ENCODE measurements at places on chromosomes 2 and 18. TPM values are rescaled to one million over a fixed set of nuclear protein-coding genes. Genes with fewer than 3 reads are reported as not detected.

DNA sequence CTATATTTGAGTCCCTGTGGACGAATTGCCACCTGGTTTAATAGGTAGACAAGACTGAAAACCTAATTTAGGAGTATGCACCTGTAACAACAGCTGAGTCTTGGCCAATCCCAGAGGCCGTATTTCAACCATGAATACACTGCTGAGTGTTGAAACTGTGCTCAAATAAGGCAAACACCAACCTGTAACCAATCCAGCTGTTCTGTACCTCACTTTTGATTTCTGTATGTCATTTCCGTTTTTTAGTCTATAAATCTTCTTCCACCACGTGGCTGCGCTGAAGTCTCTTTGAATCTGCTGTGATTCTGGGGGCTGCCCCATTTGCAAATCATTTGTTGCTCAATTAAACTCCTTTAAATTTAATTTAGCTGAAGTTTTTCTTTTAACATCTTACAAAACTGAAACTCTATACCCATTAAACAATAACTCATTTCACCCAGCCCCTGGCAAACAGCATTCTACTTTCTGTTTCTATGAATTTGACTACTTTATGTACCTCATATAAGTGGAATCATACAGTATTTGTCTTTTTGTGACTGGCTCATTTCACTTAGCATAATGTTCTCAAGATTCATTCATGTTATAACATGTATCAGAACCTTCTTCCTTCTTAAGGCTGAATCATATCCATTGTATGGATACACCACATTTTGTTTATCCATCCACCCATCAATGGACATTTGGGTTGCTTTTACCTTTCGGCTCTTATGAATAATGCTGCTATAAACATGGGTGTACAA lies 7.5 kb upstream of the YPEL5 start:
- DNase-seq = no peak

Gene KIAA2012
- total RNA-seq = not detected

GRCh38 chr18:60861575-60861974 lies 471.7 kb upstream of the CDH20 start:
- no peak for DNase-seq

Gene CAPN14
- total RNA-seq = 0.16 TPM

DNA sequence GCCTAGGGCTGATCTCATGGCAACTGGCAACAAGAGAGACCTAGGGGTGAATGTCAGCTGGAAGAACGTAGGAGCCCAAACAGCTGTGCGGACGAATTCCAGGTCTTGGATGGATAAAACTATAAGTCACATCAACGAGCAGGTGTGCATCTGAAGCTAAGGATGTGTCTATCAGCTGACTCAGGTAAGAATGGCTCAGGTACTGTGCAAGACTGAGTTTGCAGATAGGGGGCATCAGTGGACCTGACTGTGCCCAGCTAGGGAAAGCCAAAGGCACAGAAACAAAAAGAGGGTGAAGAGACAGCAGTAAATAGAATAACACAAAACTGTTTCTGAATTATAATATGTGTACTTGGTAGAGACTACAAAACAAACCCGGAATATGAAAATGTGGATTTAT lies 357.3 kb downstream of the ZEB2 start:
- DNase-seq = no peak

Gene DDX1
- 114 TPM for total RNA-seq

GRCh38 chr2:38375696-38376345 lies 1.3 kb downstream of the ATL2 start:
- peak; percentile 58 for DNase-seq

Gene EMILIN1
- 81.3 TPM for total RNA-seq

- no peak for DNase-seq
Observed at GRCh38 chr2:9762164-9762563, 81.1 kb upstream of the TAF1B start.

DNA sequence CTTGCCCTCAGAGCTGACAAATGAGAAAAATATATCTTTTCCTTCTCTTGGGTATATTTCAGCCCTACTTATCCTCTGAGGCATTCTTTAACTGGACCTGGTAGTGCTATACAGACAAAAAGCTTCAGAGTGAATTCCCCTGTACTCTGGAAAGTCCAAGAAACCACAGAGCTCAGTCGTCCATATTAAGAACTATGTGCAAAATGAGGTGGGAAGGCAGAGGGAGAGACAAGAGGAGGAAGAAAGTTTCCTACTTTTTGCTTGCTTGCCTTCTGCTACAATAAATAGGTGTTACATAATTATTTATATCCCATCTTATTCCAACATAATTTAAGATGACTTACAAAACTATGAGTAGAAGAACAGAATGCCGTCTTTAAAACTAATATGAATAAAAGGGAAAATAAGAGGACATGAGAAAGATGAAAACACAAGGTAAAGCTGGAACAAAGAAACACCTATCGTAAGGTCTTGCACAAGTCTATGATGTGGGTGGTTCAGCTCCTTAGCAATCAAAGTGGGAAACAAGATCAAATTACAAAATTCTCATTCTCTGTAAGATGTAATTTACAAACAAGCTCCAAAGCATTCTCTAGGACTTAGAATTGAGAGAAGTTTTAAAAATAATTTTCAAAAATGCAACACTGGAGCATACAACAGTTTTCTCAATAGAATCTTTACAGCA lies 97.9 kb downstream of the BAZ2B start:
- DNase-seq = peak; percentile 4

GRCh38 chr2:137865954-137866540 lies 98.2 kb upstream of the HNMT start:
- peak; percentile 57 for DNase-seq

DNA sequence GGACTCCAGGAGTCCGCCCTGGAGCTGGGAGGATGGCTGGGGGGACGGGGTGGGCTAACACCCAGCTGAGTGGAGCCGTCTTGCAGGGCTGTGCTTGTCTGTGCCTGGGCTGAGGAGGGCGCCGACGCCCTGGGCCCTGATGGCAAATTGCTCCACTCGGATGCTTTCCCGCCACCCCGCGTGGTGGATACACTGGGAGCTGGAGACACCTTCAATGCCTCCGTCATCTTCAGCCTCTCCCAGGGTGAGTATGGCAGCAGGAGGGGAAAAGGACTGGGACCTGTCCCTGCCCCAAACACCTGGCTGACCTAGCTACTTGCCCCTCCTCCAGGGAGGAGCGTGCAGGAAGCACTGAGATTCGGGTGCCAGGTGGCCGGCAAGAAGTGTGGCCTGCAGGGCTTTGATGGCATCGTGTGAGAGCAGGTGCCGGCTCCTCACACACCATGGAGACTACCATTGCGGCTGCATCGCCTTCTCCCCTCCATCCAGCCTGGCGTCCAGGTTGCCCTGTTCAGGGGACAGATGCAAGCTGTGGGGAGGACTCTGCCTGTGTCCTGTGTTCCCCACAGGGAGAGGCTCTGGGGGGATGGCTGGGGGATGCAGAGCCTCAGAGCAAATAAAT lies 12.9 kb downstream of the KHK start:
- no peak for DNase-seq

- peak; percentile 14 for DNase-seq
Observed at GRCh38 chr2:73290049-73290839, 3.1 kb downstream of the EGR4 start.

- DNase-seq = no peak
Observed at GRCh38 chr2:101197814-101198213, 46.6 kb upstream of the TBC1D8 start.

- DNase-seq = no peak
Observed at GRCh38 chr2:64670047-64670446, 16.3 kb upstream of the SERTAD2 start.

GRCh38 chr2:6828299-6828584 lies 37.5 kb downstream of the CMPK2 start:
- peak; percentile 68 for DNase-seq

Gene AGPS
- total RNA-seq = 33.1 TPM

DNA sequence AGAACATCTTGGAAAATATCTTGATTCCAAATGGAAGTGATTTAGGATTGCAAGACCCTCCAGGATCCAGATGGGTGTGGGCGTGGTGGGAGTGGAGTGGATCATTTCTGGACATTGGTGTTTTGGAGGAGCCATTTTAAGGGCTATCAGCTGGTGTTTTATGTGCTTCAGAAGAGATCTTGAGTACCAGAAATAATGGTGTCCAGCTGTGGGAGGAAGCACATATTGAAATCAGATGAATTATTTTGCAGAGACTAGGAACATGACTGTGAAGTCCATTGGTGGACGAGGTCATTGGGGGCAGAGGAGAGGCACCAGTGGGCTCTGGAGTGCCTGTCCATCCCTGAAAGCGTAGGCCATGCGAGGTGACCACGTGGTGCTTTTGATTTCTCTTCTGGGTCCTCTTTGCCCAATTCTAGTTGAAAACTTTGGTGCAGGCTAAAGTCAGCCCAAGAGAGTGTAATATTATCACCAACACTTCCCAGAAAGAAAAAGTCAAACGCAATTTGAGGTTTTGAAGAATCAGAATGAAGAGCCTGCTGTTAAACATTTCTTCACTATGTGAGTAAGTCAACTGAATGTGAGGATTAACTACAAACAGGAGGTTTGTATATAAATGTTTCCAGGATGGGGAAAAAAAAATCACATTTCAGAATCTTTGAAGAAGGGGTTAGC lies 31.6 kb downstream of the RNF144A start:
- no peak for DNase-seq

Gene PTPRN
- total RNA-seq = 1.8 TPM

DNA sequence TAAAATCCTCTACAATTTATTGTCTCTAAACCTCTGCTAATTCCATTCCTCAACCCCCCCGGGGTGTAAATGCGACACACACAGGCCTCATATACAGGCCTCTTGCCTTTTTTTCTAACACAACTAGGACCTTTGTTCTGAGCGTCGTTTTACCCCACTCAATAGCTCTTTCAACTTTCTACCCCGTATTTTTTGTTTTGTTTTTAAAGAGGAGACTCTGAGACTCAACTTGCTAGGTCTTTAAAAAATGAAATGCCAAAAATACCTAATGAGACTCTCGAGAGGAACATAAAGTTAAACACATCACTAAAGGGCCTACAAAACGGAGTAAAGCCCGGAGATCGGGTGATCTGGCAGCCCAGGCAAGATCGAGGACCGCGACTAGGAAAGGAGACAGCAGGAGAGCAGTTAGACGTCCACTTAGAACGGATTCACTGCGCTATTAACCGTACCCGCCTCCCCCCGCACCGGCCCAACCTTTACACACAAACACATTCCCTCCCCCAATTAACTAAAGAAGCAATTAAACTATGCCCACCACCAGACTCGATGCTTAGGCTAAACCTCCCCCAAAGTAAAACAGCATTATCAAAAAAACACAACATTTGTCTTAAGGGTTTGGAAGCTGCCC lies 1.7 kb downstream of the TRIP12 start:
- peak; percentile 25 for DNase-seq

Gene SNED1
- total RNA-seq = 105 TPM

Gene TNFRSF11A
- 0.08 TPM for total RNA-seq

- no peak for DNase-seq
Observed at GRCh38 chr2:10253596-10254372, 48.9 kb upstream of the HPCAL1 start.

DNA sequence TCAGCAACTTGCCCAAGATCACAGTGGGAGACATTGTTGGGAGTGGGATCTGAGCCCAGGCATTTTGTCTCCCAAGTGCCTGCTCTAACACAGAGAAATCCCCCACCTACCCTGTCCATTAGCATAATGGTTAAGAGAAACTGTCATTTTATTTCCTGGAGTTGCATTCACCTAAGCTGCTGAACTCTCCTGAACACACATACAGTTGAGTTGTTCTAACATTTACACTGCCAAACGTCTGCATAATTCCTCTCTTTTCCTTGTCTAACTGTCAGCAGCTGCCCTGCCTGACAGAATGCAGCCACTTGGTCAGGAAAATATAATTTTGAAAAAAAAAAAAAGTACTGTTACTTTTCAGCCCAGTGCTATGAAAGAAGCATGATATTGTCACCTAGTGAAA lies 396.3 kb upstream of the PIK3C3 start:
- no peak for DNase-seq

- no peak for DNase-seq
Observed at GRCh38 chr2:173353556-173353955, 1.1 kb upstream of the CDCA7 start.

DNA sequence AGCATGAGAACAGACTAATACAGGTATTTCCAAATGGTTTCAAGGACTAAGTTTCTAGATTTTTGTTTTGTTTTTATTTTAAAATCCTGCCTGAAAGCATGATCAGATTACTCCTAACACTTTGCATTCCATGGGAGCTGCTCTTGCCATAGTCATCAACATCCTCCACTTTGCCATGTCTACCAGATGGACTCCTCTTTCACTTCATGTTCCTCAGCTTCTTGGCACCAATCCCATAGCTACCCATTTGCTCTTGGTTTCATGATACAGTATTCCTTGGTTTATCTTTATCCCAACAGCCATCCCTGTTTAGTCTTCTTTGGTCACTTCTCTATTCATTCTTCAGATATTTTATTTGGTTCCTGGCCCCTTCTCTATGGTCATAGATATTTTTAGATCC lies 154.2 kb upstream of the CCDC195 start:
- DNase-seq = peak; percentile 26

DNA sequence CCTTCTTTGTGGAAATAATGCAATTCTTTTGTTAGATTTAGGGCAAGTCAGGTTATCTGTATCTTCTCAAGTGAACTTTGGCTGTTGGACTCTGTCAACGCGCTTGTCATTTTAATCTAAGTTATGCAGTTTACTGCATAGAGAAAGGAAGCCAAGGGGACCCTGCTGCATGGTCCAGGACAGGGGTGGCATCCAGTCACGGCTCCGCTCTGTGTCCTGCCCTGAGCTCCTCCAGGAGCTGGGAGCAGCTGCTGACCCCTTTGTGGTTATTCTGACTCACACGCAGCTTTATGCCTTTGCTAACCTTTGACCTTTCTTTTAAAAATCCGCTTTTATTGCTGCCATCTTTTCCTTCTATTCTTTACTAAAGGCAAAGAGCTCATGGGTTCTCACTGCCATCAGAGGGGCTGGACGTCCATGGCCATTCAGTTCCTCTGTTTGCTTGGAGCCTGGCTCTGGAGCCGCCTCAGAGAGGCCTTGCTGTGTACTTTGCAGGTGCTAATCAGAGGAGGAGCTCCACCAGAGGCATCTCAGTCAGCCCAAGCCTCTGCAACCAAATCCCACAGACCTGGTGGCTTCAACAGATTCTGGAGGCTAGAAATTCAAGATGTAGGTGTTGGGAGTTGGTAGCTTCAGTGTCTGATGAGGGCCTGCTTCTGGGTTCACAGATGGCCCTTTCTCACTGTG lies 39.3 kb downstream of the SNTG2 start:
- no peak for DNase-seq

- DNase-seq = no peak
Observed at GRCh38 chr2:121539750-121540469, 9.2 kb downstream of the RNU4ATAC start.

GRCh38 chr18:32440518-32440917 lies 30.2 kb downstream of the GAREM1 start:
- no peak for DNase-seq

DNA sequence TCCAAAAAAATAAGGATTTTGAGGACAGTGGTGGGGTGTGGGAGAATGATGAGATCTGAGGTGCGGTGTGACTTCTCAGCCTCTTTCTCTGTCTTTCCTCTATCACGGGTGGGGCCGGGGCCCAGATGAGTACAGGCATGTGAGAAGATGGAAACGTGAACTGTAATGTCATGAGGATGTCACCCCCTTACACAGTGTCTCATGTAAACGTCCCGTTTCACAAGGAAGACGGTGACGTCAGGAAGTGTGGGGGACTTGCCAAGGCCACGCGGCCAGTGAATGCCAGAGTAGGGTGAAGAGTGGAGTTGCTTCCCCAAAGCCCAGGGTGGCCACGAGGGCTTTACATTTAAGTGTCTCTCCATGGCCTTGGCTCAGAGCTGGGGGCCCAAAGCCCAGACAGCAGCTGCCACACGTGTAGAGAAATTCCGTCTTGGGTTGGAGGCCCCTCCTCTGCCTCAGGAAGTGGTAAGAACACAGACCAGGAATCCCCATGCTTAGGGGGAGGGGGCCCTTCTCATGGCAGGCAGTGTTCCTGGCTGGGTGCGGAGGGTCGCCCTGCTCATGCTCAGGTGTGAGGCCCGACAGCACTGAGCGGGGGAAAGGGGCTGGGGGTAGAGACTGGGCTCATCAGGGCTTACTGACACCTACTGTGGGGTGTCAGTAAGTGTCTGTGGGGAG lies 80.9 kb upstream of the SMAD7 start:
- DNase-seq = no peak

Measured in fibroblast of the aortic adventitia (primary cell).